ENCODE measurements at places on chromosomes 4 and X.
A peak's percentile ranks its signal among the peaks of the same experiment; 100 is the strongest.

DNA sequence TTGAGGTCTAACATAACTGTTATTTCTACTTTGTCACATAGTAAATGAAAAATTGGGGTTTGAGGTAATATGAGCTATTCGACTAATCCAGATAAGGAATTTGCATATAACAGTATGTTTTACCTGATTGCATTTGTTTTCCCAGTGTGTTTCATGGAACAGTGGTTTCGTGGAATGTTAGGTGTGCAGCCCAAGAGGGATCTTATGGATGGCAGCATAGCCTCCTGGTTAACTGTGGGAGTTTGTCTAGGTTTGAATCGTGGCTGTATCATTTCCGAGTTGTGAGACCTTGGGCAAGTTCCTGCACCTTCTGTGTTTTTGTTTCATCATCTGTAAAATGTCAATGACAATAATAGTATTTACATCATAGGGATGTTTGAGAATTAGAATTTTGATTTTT, 7.9 kb downstream of the BMPR1B start:
- no peak for DNase-seq

DNA sequence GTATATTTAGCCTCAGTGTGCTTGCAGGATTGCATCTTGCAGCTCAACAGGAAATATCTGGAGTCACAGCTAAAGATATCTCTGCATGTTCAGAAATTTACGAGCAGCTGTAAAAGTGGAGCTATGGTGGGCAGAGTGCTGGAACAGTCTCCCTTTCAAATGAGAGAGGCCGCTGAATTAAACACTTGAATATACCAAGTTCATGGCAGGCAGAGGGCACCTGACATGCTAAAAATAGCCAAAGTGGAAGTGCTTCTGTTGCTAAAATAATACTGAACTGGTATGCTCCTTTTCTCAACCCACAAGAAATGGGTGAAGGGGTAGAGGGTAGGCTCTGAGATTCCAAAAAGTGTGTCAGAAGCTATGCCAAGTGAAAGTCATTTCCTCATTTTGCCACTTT, 98.1 kb downstream of the MGST2 start:
- DNase-seq: peak; percentile 26

DNA sequence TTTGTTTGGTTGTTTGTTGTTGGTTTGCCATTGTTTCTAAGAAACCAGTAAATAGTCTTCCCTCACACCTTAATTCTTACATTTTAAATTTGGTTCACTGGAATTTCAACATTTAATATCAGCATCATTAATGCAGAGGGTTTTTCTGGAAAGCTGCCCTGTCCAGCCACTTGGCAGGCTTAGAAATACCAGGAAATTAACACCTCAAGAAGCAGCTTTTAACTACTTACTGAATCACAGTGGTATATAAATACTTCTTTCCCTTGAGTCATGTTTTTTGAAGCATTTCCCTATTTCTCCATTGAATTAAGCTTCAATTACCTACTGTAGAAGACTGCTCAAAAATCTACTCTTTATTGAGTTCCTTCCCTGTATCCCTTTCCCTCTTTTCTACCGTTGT, 1221.1 kb upstream of the ADGRL3 start:
- DNase-seq: no peak

GRCh38 chr4:62627671-62628070, 1427.5 kb downstream of the ADGRL3 start:
- no peak for DNase-seq

GRCh38 chr4:144338148-144338547, 197.6 kb upstream of the GYPA start:
- no peak for DNase-seq

DNA sequence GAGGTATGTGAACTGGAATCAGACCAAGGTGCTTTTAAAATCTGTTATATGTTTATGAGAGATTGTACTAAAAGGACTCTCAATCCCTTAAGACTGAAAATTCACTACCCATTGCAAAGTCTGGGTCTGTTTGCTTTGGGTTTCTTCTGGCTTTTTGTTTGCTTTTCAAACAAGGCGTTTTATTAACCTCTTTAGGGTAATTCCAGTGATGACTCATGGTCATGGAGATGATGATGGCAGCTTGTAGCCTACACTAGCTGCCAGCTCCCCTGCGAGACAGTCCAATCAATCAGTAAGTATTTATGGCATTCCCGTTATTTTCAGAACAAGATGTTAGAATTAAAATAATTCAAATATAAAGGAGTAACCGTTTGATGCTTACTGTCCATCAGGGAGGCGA, 643.8 kb upstream of the FTHL17 start:
- DNase-seq: no peak

DNA sequence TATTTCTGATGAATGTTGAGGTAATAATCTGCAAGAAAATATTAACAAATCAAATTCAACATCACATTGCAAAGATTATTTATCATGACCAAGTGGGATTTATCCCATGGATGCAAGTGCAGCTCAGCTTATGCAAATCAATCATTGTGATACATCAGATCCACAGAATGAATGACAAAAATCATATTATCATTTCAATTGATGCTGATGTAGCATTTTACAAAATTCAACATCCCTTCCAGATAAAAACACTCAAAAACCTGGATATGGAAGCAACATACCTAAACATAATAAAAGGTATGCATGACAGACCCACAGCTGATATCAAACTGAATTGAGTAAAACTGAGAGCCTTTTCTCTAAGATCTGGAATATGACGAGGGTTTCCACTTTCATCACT, 1915.4 kb downstream of the ARAP2 start:
- DNase-seq: no peak

- DNase-seq: no peak
Measured at GRCh38 chr4:1402021-1402515, 4.2 kb downstream of the NKX1-1 start.

- DNase-seq: no peak
Measured at GRCh38 chr4:76177709-76178108, 29.5 kb upstream of the NUP54 start.

- no peak for DNase-seq
Measured at GRCh38 chrX:108072746-108073145, 18.6 kb downstream of the PSMD10 start.

GRCh38 chrX:154714925-154715324, 36.0 kb downstream of the GAB3 start:
- DNase-seq: peak; percentile 18

DNA sequence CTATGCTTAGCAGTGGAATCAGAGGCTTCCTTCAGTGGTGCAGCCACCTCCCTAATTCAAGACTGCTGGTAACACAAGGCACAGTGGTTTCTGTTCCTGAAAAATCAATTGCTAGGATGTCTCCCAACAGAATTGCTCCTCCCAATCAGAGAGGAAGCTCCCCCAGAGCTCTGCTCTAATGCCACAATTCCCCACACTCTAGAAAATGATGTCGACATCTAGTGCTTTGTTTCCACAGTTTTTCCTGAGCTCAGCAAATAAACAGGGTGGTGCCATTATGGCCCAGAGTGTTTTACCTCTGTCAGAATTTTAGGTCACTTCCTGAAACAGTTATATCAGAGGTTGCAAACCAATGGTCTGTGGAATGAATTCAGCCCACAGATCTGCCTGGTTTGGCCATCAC, 24.7 kb downstream of the TAB3 start:
- DNase-seq: no peak

DNA sequence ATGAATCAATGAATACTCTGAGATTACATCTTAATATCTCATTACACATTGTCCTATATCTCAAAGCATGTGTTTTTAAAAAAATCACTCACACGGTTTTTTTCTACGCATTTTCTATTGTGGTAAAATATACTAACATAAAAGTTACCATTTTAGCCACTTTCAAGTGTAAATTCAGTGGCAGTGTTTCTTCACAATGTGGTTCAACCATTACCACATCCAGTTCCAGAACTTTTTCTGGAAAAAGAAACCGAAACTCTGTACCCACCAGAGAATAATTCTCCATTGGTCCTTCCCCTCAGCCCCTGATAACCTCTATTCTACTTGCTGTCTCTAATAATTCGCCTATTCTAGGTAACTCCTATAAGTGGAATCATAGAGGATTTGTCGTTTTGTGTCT, 35.3 kb upstream of the ACSL1 start:
- DNase-seq: no peak

DNA sequence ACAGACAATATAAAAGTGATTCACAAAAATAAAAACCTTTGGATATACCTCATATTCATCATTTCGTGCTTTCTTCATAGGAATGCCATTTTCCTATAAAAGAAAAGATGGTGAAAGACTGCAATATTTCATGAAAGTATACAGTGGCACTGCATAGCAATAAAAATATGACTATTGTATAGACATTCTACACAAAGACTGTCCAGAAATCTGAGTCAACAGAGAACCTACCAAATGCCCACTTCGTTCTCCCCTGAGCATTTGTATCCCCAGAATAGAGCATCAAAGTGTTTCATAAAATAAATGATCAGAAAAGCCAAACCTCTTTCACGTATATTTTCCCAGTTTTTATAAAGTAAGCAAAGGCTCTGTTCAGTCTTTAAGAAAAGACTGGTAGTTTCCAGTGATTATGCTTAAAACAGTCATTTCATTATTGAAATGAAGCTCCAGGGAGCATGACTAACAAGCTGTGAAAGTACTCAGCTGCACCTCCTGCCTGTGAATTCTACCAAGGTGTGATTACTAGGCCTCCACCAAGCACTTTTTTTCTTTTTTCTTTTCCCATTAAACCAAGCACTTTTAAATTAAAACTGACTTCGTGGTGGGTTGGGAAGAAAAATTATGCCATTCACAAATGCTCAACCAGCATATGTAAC, 20.2 kb downstream of the PPA2 start:
- DNase-seq: no peak

GRCh38 chrX:12947545-12948235, 27.2 kb upstream of the TMSB4X start:
- DNase-seq: peak; percentile 48

DNA sequence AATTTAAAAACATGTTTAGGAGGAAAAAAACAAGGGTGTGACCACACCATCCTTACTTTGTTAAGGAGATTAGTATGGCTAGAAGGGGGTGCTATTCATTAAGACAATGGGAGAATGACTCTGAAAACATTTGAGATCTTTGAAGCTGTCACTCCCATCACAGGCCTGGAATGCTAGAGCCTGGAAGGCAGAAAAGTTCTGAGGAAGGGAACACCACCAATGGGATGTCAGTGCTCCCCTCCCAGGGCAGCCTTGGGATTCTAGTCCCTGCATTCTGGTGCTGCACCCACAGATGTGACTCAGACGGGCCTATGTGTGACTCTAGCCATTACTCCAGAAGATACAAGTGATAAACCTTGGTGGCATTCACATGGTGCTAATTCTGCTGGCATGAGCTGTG, 162.2 kb upstream of the ANXA10 start:
- DNase-seq: no peak

DNA sequence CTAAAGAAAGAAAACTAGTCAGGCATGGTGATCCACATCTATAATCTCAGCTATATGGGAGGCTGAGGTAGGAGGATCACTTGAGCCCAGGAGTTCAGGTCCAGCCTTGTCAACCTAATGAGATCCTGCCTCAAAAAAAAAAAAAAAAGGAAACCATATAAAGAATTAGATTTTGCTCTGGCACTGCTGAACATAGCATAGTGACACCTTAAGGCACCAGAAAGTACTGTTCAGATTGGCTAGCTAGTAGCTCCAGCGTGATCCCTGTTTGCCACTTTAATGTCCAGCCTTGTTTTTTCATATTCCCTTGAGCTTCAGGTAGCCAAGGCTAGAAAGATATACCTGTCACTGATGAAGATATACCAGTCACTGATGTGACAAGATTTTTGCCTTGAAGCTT, 34.1 kb downstream of the EXOC1 start:
- no peak for DNase-seq

DNA sequence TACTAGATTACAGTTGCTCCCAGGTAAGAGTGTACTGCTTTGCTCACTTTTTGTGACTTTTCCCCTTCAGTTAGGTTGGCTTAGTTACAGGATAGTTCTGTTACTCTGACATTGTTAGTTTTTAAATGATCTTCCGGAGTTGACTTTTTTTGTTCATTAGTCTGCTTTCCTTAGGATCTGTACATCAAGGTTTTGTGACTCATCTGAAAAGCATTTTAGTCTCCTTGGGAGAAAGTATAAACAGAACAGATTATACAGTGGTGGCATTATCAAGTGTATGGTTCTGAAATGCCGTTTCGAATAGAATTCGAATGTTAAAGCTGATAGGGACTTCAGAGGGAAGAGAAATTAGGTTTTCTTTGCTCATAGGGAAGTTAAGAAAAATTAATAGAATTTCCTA, 63.3 kb downstream of the USP9X start:
- DNase-seq: no peak

GRCh38 chr4:180909279-180909678, 1333.9 kb upstream of the TENM3 start:
- no peak for DNase-seq

- no peak for DNase-seq
Measured at GRCh38 chr4:174555789-174556630, 33.7 kb upstream of the HPGD start.

DNA sequence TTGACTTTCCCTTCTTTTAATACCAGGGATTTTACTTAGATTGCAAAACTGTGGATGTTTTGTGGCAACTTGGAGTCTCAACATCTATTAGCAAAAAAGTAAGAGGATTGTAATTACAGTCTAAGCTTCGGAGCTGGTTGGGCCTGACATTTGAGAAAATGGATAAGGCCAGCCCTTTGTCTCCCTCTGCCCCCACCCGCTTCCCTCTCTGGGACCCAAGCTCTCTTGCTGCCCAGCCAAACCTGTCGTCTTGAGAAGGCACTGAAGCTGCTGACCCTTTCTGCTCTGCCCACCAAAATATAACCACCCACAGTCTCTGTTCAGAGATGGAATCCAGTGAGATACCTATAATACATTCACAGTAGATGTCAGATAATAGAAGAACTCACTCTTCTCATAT, 49.6 kb downstream of the SHROOM3 start:
- DNase-seq: no peak

- no peak for DNase-seq
Measured at GRCh38 chr4:98232202-98232601, 29.0 kb upstream of the RAP1GDS1 start.

GRCh38 chrX:69216446-69216845, 51.2 kb upstream of the PJA1 start:
- no peak for DNase-seq

GRCh38 chr4:101348367-101348827, 1.1 kb upstream of the PPP3CA start:
- peak; percentile 39 for DNase-seq

DNA sequence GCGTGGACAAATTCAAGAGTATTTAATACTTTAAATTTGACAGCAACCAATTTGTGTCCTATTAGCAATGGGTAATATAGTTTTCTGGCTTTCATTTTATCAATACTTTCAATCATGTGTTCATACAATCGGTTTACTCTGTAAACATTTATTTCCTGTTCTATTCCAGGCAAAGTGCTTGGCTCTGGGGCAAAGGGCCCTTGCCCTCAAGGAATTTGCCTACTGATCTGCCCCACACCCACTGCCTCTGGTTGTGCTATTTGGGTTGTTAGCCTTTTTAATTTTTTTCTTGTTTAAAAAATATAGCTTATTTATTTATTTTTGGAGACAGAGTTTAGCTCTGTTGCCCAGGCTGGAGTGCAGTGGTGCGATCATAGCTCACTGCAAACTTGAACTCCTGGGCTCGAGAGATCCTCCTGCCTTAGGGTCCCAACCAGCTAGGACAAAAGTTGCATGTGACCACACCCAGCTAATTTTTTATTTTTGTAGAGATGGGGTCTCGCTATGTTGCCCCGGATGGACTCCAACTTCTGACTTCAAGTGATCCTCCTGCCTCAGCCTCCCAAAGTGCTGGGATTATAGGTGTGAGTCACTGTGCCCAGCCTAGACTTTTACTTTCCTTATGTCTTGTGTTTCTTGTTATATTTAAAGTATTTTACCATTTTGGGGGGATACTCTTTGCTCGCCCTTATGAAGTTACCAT, 30.7 kb upstream of the CBR4 start:
- DNase-seq: no peak
